Skin of body (tissue), 3 donors: ENCODE measurements at places on chromosomes 5 and 9. TPM values are rescaled to one million over a fixed set of nuclear protein-coding genes. Genes with fewer than 3 reads are reported as not detected.

The PCDHB11 gene
- total RNA-seq = 3.5 TPM

DNA sequence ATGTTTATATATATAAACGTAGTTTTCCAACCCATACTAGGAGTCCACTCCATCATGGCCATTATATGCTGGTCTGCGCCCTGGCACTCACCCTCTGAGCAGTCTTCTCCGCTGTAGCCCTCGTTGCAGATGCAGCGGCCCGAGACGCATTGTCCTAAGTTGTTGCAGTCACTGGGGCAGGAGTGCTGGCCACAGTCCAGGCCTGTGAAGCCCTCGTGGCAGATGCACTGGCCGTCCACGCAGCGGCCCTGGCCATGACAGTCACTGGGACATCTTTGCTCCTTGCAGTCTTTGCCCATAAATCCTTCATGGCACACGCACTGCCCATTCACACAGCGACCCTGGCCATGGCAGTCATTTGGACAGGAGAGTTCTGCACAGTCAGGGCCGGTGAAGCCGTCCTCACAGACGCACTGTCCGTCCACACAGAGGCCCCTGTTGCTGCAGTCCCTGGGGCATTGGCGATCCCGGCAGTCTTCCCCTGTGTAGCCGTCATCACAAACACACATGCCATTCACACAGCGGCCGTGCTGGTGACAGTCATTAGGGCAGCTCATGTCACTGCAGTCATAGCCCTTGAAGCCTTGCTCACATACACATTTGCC lies 32.1 kb downstream of the TNC start:
- no peak for DNase-seq

GRCh38 chr5:33688526-33688925 lies 203.3 kb downstream of the ADAMTS12 start:
- no peak for DNase-seq

- DNase-seq = no peak
Measured at GRCh38 chr9:136409557-136410455, 608 bp downstream of the ENTR1 start.

DNA sequence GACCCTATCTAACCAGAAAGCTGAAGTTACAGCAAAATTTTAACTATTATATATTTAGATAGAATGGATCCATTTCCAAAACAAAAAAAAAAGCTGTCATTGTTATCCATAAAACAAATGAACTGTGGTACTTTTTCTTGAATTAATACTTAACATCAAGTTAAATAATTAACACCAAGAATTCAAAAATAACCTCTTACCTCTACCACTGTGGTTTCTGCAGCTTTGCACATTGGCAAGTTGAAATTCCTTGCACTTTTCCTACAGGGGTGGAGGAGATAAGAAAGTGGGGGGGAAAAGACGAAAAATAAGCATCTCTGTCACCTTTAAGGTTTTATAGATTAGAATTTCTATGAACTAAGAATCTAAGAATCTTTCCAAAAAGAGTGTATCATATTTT lies 30.0 kb downstream of the OXCT1 start:
- DNase-seq = no peak

- no peak for DNase-seq
Measured at GRCh38 chr9:98974106-98974505, 30.4 kb downstream of the COL15A1 start.

- DNase-seq = no peak
Measured at GRCh38 chr5:74801941-74802340, 34.9 kb downstream of the NSA2 start.

GRCh38 chr9:137731216-137731946 lies 112.6 kb downstream of the EHMT1 start:
- no peak for DNase-seq

DNA sequence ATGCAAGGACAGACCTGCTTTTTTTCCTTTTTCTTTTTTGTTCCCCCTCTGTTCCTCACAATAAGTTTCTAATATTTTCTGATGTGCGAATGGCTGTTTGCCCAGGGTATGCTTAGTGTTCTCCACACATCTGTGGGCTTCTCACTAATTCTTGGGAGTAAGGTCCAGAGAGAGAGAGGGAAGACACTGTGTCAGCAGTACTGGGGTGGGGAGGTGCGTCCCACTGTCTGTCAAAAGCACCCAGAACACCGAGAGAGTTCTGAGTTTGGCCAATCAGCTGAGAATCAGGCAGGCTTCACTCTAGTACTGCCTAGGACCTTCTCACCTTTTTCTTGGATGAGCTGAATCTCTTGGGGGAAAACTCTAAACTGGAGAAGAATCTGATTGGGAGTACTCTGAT lies 61.8 kb downstream of the ELL2 start:
- DNase-seq = no peak

GRCh38 chr5:59919484-59919883 lies 26.0 kb upstream of the PDE4D start:
- no peak for DNase-seq
